ENCODE measurements at places on chromosomes 7 and 10.

DNA sequence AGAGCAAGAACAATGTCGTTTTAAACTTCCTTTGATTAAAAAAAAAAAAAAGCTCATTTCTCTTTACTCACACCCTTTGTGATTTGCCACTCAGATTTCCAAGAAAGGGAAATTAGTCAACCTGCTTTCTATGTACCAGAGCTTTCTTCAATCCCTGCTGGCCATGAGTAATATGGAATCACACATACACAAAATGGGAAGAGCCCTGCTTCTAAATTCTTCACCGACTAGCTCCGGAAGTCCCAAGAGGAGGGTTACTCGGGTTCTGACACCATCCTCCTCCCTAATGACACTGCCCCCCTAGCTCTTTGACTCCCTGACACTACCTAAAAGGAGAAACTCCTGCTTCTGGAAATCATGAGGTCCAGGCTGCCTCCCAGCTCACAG, 81.8 kb upstream of the SFMBT2 start:
- DNase-seq, result no peak

GRCh38 chr10:61554925-61555324, 101.7 kb upstream of the TMEM26 start:
- no peak for DNase-seq

DNA sequence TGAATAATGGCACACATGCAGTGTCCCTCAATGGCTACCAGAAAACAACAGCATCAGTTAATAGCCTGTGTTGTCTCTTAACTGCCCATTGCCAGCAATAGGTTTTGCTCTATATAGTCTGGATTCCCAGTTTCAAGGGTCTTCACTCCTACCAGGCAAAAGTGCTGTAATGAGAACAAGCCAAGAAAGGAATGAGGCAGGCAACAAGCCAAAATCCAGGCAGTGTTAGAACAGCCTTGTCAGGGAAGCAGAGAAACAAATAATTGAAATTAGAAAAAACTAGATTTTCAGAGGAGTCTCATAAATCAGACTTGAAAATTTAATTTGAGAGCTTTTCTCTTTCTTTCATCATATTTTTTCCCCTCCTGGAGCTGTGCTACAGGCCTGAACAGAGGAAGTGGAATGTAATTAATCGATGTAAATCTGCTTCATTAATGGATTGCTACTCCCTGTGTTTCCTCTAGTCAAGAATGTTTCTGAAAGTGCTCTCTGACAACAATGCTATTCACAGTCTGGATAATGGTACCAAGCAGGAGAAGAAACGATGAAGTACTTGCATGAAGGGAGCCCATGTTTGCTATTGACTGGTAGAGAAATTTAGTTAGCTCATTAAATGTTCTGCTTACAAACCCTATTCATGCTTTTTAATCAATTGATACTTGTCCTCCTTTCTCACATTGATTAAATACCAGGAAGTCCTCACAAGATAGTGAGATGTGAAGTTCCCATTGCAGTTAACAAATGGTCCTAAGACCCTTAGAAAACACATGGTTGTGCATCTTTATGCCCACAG, 202.0 kb upstream of the LRRTM3 start:
- DNase-seq, result no peak

GRCh38 chr10:22753786-22754185, 39.4 kb upstream of the PIP4K2A start:
- no peak for DNase-seq

DNA sequence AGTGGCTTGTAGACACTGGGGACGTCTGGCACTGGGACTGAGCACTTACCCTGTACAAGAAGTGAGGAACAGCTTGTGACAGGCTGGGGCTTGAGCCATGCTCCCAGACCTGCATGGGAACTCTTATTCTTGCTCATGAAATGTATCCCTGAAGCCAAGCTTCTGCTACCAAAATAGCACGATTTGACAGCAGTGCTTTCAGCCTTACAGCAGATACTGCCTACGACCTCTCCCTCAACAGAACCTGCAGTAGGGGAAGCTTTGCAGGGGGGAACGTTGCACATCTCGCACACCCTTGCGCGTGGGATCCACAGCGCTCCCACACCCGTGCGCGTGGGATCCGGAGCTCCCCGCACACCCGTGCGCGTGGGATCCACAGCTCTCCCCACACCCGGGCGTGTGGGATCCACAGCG, 88.0 kb downstream of the CREM start:
- DNase-seq, result no peak

DNA sequence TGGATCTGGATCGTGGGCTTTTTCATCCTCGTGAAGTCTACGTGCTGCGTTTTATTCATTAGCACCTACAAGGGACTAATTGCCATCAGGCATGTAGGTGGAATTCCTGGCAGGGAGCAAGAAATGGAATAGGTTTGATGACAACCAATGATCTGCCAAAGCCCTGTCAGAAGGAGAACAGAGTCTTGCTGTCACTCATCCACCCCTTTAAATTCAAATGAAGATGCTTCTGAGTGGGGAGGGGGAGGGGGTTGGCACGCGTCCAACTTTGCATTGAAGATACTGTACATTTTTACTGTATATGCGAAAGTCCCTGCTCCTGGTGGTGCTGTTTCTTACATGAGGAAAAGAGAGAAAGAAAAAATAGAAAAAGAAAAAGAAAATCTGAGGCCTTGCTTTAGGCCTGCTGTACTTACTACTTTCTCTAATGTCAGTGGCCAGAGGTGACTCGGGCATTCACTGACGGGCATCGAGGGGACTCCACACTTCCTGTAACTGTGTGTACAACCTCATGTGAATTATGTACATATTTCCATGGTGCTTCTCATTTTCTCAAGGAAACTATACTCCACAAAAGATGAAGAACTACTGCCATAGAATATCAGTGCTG, 569.1 kb downstream of the INHBA start:
- DNase-seq, result no peak

DNA sequence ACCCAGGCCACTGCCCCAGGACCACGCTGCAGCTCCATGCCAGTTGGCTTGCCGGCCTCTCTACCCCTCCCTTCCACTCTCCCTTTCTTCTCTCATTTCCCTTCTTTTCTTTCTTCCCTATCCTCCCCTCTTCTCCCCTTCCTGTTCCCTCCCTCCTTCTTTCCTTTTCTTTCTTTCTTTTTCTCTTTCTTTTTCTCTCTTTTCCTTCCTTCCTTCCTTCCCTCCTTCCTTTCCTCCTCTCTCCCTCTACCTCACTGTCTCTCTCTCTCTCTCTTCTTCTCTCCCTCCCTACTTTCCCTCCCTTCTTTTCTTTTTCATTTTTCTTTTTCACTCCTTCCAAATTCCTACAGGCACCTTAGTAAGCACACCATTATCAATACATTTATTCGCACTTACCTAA, 30.3 kb upstream of the R3HCC1L start:
- no peak for DNase-seq

DNA sequence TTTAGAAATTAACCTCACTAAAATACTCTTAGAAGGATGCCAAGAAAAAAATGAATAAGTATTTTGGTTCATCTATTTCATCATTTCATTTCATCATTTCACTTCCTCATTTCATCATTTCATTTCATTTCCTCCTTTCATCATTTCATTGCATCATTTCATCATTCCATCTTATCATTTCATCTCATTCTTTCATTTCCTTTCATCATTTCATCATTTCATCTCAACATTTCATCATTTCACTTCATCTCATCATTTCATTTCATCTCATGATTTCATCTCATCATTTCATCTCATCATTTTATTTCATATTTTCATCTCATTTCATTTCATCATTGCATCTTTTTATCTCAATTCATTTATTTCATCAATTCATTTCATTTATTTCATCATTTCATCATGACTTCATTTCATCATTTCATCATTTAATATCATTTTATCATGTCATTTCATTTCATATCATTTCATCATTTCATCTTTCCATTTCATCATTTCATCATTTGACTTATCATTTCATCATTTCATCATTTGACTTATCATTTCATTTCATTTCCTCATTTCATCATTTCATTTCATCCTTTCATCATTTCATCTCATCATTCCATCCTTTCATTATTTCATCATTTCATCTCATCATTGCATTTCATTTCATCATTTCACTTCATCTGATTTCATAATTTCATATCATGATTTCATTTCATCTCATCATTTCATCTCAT, 129.9 kb downstream of the ZNF92 start:
- no peak for DNase-seq

DNA sequence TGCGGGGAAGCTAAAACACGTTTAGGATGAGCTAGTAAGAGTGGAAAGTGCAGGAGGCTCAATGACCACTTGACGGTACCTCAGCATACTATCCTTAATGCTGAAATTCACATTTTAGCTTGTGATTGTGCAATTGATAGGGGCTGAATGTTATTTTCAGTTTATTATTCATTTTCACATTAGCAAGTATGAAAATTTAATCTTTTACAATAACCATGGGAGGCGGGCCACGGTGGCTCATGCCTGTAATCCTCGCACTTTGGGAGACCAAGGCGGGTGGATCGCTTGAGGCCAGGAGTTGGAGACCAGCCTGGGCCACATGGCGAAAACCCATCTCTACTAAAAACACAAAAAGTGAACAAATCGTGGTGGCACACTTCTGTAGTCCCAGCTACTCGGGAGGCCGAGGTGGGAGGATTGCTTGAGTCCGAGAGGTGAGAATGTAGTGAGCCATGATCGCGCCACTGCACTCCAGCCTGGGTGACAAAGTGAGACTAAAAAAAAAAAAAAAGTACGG, 22.0 kb upstream of the ANLN start:
- no peak for DNase-seq

DNA sequence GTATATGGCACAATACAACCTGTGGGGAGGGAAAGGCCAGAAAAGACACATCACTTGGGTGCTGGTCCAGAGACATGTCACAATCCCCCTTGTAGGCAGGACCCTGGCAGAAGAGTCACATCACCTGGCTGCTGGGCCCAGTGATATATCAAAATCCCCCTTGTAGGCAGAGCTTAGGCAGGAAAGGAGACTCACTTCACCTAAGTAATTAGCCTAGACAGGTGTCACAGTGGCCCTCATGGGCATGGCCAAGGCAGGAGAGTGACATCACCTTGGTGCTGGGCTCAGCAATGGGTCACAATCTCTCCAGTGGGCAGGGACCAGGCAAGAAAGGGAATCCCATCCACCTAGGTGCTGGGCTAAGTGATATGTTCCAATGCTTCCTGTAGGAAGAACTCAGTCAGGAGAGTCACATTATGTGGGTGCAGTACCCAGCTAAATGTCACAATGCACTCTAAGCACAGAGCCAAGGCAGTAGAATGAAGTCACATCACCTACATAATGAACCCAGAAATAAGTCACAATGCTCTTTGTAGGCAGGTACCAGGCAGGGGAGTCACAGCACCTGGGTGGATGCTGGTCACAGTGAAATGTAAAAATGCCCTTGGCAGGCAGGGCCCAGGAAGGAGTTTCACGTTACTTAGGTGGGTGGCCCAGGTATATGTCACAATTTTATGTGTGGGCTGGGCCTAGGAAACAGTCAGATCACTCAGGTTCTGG, 18.9 kb upstream of the ZNF736 start:
- no peak for DNase-seq

DNA sequence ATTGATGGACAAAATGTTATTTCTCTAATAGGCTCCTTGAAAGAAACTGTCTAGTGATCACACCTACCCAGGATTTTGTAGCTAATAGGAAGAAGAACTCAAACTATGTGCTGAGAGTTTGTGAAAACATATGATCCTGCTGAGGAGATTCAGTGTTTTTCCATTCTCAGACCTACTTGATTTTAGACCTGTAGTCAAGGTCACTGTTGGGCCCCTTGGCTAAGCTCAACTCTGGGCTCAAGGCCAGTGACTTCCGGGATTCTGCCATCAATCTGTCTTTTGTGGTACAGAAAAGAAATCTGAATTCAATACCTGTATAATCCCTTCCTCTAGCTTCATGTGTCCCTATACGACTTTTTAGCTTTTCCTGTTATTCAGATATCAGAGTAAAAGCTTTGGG, 79.7 kb upstream of the FERD3L start:
- no peak for DNase-seq

DNA sequence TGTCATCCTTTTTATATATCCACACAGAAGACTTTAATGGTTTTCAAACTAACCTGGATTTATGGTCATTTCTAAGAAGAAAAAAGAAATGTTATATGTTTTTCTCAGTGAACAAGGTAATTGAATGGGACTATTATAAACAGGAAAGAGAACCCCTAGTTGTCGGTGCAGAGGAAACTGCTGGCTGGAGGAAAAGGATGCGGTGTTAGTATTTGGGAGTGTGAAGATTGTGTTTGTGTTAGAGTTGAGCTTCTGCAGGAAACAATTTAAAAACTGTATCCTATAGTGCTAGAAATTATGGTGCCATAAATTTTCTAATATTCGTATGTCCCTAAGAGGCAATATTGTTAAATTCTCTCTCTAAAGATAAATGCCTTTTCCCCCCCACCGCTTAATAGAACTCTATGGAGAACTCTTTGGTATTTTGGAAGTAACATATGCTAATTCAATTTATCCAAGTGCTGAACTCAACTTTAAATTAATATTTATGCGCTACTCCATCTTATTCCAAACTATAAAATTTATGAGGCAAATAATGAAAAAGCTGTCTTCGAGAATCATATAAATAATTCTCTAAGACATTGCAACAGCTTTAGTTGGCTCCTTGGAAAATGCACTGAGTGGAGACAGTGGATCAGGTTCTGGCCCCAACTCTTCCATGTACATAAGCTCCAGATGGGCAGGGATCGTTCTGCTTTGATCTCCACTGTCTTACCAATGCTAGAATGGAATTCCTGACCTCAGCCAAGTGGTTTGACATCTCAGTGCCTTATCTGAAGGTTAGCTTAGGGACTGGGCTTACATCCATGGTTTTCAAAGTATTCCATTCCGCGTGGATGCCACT, 5.6 kb downstream of the BZW2 start:
- no peak for DNase-seq

DNA sequence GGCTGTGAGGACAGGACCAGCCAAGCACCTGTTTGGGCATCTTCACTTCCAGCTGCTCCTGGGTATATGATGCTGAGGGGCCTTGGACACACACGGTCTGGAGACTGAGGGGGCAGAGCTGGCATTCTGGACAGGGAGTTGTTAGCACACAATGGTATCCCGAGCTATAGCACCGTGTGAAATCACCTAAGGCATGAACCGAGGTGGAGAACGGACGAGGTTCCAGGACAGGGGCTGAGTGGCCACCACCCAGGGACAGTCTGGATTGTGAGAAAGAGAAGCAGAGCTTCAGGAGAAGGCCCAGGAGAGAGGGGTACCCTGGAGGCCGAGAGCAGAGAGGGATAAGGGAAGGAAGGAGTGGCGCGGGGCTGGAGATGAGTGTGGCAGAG, 571.8 kb downstream of the TCERG1L start:
- no peak for DNase-seq

DNA sequence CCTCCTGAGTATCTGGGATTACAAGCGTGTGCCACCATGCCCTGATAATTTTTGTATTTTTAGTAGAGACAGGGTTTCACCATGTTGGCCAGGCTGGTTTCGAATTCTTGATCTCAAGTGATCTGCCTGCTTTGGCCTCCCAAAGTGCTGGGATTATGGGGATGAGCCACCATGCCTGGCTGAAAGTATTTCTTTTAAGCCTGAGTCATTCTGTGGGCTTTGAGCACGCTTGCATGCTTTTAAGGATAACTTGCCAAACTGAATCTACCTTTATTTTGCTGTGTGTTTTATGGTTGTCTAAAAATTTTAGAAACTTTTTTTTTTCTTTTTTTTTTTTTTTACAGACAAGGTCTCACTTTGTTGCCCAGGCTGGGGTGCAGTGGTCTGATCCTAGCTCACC, 33.2 kb downstream of the CNNM2 start:
- DNase-seq, result no peak
